ENCODE measurements at places on chromosomes 2 and 18.
A peak's percentile ranks its signal among the peaks of the same experiment; 100 is the strongest.

GRCh38 chr2:101831351-101831865 is 133.9 kb downstream of the MAP4K4 start:
- peak; percentile 56 for DNase-seq

DNA sequence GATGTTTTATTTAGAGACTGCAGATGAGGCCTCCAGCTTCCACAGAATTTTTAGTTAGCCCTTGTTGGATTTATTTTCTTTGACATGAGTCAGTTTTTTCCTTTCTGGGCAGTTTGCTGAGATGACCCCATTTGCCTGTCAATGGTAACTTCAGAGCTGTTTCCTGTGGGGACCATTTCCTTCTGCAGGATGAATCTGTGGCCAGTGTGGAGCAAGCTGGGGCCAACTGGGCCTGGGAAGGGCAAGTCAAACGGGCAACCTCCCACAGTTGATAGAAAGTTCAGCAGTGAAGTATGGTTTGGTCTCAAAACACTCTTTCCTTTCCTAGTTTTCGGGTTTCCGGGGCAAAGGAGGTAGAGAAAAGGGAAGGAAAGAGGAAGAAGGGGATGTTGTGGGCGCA is 291.4 kb upstream of the NRP2 start:
- no peak for DNase-seq

DNA sequence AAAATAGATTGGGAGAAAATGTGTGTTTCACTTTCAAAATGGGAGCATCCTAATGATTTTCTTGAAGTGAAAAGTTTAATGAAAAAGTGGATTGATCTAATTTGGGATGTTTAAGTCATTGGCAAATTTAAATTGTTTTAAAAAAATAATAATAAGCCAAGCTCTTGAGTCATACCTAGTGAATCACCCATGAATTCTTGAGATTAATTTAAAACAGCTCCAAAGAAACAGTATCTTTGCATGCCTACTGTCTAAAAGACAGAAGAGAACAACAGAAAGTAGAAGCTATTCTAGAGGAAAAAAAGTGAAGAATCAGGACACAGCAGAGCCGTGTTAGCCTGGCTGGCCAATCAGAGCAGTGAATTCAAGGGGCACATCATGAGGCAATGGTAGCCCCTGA is 7.7 kb downstream of the ACVR1C start:
- DNase-seq: no peak

GRCh38 chr2:50724837-50725236 is 307.1 kb downstream of the NRXN1 start:
- DNase-seq: no peak

- DNase-seq: no peak
Observed at GRCh38 chr18:54358495-54359040, 862 bp downstream of the C18orf54 start.

GRCh38 chr2:40433736-40434135 is 18.2 kb downstream of the SLC8A1 start:
- DNase-seq: no peak

DNA sequence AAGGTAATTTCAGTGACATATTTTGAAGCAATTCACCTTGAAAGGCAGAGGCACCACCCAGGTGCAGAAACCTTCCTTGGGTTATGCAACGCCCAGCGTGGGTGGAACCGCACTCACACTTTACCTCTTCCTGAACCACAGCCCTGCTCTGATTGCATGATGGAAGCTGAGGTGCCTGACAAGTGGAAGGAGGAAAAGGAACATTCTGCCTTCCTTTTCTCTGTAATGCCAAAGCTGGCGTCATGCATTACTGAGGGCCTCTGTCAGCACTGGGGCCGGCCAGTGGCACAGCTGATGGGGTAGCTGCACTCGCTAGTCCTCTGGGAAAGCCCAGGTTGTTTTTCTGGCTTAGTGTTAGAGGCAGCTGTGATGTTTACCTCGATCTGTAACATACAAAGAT is 266.5 kb downstream of the NEDD4L start:
- DNase-seq: no peak

GRCh38 chr2:207951734-207952470 is 73.4 kb downstream of the PLEKHM3 start:
- no peak for DNase-seq

DNA sequence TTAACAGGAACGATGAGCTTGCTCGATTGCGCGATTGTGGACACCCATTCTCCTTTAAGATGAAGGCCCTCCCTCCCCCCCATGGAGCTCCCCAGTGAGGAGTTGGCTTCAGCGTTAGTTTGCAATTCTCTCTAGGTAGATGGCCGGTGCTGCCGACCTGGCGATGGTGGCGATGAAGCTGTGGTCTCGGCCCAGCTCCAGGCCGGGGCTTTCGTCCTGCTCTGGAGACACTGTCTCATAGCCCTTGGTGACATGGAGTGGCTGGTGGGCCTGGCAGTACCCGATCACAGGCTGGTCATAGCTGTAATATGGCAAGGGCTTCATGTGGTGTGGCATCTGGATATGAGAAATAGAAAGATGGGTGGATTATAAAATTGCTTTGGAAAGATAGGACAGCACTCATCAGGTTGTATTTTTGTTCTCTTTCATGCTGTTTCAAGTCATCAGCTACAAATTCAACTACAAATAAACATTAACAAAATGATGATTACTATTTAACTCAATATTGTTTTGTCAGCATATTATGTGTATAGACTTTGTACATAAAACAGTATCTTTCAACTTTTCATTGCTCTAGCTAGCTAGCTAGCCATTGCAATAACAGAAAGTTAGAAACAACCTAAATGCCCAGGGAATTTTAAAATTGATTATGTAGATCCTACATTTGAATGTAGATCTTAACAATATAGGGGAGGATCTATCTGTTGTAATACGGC is 773.4 kb downstream of the LRRTM4 start:
- no peak for DNase-seq

GRCh38 chr18:56532176-56532840 is 106.1 kb downstream of the TXNL1 start:
- no peak for DNase-seq

Data from hematopoietic multipotent progenitor cell (in vitro differentiated cells).